Left lung (tissue), 14 donors: ENCODE measurements at places on chromosomes 3 and 15.

DNA sequence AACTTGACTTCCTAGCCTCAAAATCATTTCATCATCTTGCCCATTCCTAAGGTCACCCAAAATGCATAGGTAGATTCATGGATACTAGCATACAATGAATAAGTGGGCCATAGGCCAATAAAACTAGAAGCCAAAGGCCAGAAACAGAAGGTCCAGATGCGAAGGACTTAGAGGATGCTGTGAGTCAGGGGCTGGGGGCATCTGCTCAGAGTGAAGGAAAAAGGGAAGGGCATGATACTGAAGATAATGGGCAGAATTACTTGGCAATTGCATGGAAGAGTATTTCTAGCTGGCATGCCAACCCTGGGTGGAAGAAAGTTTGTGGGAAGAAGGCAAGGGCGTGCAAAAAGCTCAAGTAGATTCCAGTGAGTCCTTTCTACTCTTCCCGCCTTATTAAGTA lies 27.5 kb downstream of the ILDR1 start:
- DNase-seq: no peak

GRCh38 chr15:33132722-33133345 lies 61.7 kb downstream of the FMN1 start:
- DNase-seq: no peak

- no peak for DNase-seq
Measured at GRCh38 chr3:169242708-169243513, 420.6 kb downstream of the MECOM start.

DNA sequence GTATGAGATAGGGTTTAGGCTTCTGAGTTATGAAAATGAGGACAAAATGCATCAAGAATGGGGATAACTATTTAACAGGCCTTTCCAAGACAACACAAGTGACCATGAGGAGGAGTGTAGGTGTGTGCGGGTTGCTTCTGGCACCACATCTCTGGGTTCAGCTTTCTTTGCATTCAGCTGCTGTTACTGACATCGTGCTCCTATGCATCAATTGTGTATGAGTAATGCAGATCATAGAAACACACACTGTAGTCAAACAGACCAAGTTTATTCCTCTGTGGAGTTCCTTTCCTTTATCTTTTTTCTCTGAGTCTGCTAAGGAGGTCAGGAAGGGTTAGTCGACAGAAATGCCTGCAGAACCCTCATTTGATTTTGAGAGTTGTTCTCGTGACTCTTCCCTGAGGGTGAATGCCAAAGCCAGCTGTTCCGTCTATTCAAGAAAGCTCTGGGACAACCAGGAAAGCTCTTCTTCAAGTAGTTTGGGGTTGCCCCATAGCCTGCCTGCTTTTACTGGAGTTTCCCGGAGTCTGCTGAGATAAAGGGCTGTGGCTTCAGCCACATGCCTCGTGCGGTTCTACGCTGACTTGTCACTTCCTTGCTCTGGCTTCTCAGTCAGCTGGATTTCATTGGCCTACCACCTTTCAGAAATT lies 136.7 kb upstream of the TLE3 start:
- no peak for DNase-seq

GRCh38 chr3:50418850-50419249 lies 59.5 kb upstream of the TMEM115 start:
- no peak for DNase-seq

- peak; percentile 82 for DNase-seq
Measured at GRCh38 chr3:124995460-124995994, 60.3 kb downstream of the HEG1 start.
